ENCODE measurements at places on chromosomes 12 and 14.

- no peak for DNase-seq
Measured at GRCh38 chr14:75513911-75514672, 8.2 kb upstream of the BATF start.

- DNase-seq = no peak
Measured at GRCh38 chr12:8453796-8454195, 2.0 kb upstream of the CLEC6A start.

- no peak for DNase-seq
Measured at GRCh38 chr12:103956509-103957027, 9.1 kb upstream of the TDG start.

- no peak for DNase-seq
Measured at GRCh38 chr12:1279050-1279449, 288.0 kb downstream of the ERC1 start.

GRCh38 chr12:9214534-9214933, 6.3 kb upstream of the PZP start:
- no peak for DNase-seq

DNA sequence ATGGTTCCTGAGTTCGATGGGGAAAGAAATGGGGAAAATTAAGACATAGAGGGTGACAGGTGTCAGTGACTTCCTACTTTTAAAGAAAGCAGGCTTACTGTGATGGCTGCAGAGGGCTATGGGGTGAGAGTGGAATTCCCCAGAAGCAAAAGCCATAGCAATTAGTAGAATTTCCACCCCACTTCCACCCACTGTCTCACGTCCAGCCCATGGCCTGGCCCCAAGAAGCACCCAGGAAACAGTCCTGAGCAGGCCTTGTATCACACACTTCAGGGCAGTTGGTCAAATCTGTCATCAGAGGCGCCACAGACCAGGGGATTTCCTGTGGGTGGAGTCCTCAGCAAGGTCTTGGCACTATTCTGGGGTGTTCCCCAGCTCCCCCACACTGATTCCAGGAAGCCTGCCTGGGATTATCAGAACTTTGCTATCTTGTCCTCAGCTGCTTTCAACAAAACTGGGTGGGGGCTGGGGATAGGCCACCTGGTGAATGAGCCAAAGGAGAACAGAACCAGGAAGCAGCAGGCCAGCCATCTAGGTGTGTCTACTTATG, 120.1 kb upstream of the CCND2 start:
- DNase-seq = no peak
